ENCODE measurements at places on chromosomes 12 and 14.
A peak's percentile ranks its signal among the peaks of the same experiment; 100 is the strongest.

DNA sequence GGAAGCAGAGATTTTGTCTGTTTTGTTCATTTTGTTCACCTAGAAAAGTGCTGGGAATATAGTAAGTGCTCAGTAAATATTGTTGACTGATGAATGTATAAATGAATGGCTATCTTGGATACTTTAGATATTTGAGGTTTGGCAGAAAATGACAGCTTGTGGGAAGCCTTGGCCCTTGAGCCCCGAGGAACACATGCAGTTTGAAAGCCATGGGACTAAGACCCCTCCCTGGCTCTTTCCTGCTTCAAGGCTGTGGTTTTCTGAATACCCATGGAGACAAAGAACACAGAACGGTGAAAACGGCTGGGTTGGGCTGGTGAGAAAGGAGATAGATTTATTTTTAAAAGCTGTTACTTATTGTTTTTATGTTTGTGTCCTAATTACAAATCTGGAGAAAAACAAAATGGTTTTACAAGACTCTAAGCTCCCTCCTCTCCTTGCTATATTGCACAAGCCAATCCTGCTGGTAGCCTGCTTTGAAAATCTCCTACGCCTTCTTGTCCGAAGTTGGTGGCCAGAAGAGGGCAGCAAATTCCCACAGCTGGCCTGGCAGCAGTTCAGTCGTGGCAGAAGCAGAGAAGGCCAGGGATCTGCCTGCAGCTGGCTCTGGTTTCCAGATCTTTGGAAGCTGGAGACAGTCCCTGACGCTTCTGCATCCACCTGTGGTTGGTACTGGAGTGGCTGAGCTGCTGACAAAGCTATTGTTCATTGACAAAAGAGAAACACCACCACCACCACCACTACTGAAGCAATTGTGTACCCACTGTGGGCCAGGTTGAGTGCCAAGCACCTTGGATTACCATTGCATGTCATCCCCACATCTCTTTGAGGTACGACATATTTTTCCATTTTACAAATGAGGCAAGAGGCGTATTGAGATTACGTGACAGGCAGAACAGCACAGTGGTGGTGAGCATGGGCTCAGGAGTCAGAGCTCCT, 5.2 kb upstream of the KRT85 start:
- DNase-seq, result no peak

- DNase-seq, result no peak
These were observed 4.6 kb downstream of the PKP2 start for GRCh38 chr12:32891956-32892355.

GRCh38 chr12:71070416-71071128, 87.2 kb downstream of the TSPAN8 start:
- DNase-seq, result no peak

- no peak for DNase-seq
These were observed 111.1 kb downstream of the DPF3 start for GRCh38 chr14:72782817-72783216.

DNA sequence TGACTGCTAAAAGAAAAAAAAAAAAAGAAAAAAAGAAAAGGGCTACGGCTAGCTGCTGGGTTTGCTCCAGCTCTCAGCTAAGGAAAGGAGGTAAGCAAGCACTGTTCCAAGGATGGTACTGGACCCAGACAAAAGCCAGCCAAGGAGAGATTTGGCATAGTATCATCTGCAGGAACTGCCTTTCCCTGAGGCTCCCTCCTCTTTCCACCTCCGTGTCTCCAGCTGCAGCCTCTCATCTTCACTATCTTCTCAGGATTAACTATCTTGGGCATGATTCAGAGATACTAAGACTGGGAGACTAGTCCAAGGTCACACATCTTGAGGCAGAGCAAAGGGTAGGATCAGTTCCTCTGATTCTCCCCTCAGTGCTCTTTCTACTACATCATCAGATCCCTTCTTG, 6.0 kb downstream of the KITLG start:
- no peak for DNase-seq

- no peak for DNase-seq
These were observed 160.2 kb upstream of the LMNTD1 start for GRCh38 chr12:25713264-25713663.

GRCh38 chr14:81164167-81164774, 56.5 kb downstream of the GTF2A1 start:
- no peak for DNase-seq

GRCh38 chr12:115374480-115375185, 690.7 kb upstream of the TBX3 start:
- DNase-seq, result no peak

- no peak for DNase-seq
These were observed 81.0 kb upstream of the GARIN2 start for GRCh38 chr14:67108230-67108629.

- DNase-seq, result no peak
These were observed 17.8 kb upstream of the CD9 start for GRCh38 chr12:6182279-6182898.

- DNase-seq, result peak; percentile 34
These were observed 8.7 kb upstream of the WDR89 start for GRCh38 chr14:63650256-63650952.

GRCh38 chr14:77620222-77620870, 3.9 kb upstream of the SPTLC2 start:
- no peak for DNase-seq

GRCh38 chr14:90943367-90943766, 117.1 kb downstream of the RPS6KA5 start:
- no peak for DNase-seq

- DNase-seq, result no peak
These were observed 4.6 kb downstream of the SNRPF start for GRCh38 chr12:95863337-95863736.

GRCh38 chr12:115375186-115375991, 691.4 kb upstream of the TBX3 start:
- no peak for DNase-seq

- no peak for DNase-seq
These were observed 178.3 kb downstream of the NAV3 start for GRCh38 chr12:78009031-78009430.

DNA sequence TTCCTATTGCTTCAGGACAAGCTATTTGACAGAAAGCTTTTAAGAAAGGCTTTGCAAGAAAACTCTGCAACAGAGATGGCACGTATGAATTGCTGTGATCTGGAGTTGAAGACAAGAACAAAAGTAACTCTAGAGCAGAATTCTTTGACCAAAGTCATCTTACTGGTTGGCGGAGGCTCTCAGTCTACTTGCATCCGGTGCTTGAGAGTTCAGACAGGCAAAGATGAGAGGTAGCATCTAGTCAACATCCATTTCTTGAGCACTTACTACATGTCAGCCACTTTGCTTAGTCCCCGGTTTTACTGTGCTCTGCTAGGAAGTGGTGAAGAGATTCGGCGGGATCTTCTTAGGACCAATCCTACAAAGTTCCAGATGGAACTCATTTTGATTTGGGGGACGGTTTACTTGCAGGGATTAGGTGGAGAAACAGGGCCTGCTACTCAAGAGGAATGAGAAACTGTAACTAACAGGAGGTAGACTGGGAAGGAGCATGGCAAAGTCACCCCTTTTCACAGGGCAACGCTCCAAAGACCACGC, 404 bp upstream of the CCDC91 start:
- DNase-seq, result no peak

- no peak for DNase-seq
These were observed 605.5 kb upstream of the USP15 start for GRCh38 chr12:61654698-61655097.

GRCh38 chr12:48688836-48689235, 6.8 kb upstream of the KANSL2 start:
- no peak for DNase-seq

GRCh38 chr14:70748422-70748821, 60.9 kb downstream of the MAP3K9 start:
- no peak for DNase-seq

- no peak for DNase-seq
These were observed 3.1 kb upstream of the MFAP5 start for GRCh38 chr12:8665759-8666158.

- no peak for DNase-seq
These were observed 68.9 kb downstream of the KDM2B start for GRCh38 chr12:121511916-121512315.

DNA sequence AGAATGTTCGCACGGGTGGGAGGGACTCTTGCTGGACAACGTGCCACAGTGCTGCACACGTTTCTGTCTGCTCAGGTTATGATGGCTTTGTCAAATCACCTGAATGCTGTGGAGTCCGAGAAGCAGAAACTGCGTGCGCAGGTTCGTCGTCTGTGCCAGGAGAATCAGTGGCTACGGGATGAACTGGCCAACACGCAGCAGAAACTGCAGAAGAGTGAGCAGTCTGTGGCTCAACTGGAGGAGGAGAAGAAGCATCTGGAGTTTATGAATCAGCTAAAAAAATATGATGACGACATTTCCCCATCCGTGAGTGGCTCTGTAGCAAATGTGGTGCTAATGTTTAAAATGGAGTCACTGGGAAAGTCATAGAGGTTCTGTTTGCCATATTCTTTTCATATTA, 28.5 kb downstream of the KLC1 start:
- DNase-seq, result no peak

- no peak for DNase-seq
These were observed 141.1 kb downstream of the CAND1 start for GRCh38 chr12:67410246-67410645.

DNA sequence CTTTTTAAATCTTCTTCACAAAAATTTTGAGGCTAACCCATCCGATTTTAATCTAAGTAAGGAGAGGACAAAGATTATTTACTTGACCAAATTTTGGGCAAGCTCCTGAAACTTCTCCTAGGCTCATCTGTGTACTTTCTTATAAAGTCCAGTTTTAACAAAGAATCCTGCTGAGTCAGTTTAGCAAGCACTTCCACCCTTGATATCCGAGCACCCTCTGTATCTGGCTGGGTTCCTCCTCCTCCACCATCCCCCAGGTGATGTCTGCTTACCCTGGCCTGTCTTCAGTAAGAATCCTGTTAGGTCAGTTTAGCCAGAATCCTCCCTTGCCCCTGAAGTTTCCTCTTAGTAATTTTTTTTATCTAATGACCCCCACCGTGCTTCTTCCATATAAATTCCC, 140.5 kb downstream of the PHLDA1 start:
- DNase-seq, result no peak

- DNase-seq, result no peak
These were observed 54.0 kb downstream of the TRAF3 start for GRCh38 chr14:102831163-102831804.

DNA sequence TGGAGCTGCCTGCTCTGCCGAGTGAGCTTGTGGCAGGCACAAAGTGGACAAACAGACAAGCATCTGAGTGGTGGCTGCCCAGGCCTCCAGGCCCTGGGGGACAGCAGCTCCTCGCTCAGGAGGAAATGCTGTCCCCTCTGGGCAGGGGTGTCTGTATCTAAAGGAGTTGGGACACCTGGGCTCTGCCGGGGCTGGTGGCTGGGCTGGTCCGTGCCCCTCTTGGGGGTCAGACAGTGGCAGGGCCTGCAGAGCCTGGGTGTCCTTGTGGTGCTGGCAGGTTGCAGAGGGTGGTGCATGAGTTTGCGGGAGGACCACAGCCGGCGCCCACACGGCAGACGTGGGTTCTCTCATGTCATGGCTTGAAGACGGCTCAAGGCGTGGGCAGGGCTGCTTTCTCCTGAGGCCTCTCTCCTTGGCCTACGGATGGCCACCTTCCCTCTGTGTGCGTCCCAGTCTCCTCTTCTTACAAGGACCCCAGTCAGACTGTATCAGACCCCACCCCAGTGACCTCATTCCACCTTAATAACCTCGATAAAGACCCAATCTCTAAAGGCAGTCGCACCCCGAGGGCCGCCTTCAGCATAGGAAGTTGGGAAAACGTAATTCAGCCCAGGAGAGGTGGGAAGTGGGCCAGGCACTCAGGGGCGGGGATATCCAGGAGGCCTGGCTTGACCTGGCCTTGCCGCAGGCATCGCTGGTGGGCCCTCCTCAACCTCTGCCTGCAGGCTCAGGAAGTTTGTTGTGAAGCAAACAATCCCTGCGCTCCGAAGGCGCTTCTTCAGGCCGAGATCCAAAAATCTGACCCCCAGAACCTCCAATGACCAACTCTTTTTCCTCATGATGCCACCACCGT, 110.0 kb downstream of the KIF26A start:
- DNase-seq, result no peak

GRCh38 chr12:105171691-105172436, 64.1 kb downstream of the APPL2 start:
- no peak for DNase-seq

- DNase-seq, result no peak
These were observed 20.4 kb downstream of the ASB2 start for GRCh38 chr14:93955850-93956481.

DNA sequence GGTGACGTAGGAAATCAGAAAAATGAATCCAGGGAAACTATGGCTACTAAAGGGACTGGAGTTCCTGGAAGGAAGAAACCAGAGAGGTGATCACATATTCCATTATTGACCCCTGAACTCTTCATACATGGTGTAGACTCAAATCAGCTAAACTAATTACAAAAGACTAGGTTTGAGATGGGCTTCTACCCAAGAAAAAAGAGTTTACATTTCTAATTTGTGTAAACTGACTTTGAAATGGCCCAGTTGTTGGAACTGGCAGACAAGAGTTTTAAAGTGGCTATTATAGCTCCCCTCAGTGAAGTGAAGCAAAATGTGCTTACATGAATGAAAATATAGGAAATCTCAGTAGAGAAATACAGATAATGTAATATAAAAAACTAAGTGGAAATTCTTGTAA, 1619.4 kb upstream of the SEL1L start:
- DNase-seq, result no peak

DNA sequence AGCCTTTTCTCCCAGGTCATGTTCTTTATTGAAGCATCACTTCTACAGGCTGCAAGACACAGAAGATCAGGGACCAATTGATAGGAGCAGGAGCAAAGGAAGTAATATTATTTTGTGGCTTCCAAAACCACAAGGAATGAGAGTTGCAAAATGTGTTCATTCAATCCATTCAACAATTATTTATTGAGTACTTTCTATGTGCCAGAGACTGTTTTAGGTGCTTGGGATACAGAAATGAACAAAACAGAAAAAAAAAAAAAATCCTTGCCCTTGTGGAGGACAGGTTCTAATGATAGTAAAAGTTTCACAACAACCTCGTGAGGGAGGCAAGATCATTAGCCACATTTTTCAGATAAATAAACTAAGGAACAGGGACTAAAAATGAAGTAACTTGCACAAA, 20.1 kb upstream of the DACT1 start:
- DNase-seq, result no peak

DNA sequence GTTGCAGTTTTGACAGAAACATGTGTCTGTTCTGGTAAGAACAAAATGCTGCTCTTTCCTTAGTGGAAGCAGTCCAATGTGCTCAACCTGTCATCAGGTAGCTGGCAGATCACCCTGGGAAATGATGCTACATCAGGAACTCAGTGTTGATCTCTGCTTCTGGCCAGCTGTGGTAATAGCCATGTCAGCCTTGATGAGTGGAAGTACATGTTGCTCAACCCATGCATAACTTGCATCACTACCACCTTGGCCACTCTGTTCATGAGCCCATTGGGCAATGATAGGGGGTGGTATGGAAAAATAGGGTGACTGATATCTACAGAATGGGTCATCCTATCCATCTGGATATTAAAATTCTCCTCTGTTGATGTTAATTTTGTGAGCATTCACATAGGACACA, 411.0 kb downstream of the C12orf50 start:
- DNase-seq, result no peak

DNA sequence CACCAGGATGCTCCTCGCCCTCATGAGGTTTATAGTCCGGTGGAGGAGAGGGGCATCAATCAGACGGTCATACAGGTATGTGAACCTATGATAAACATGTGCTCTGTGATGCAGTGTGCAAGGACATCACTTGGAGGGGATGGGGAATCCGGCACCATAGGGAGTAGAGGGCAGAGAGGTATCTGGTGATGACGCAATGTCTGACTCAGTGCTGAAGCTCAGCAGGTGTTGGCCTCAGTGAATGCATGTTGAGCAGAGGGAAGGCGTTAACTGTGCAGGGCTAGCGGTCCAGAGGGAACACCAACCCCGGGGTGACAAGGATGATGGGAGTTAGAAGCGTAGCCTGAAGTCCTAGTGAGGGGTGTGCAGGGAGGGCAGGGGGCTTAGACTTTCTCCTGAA, 200.9 kb downstream of the TMEM132C start:
- DNase-seq, result no peak
